Myocyte (in vitro differentiated cells): ENCODE measurements at places on chromosomes 3 and 15. TPM values are rescaled to one million over a fixed set of nuclear protein-coding genes. Genes with fewer than 3 reads are reported as not detected.

DNA sequence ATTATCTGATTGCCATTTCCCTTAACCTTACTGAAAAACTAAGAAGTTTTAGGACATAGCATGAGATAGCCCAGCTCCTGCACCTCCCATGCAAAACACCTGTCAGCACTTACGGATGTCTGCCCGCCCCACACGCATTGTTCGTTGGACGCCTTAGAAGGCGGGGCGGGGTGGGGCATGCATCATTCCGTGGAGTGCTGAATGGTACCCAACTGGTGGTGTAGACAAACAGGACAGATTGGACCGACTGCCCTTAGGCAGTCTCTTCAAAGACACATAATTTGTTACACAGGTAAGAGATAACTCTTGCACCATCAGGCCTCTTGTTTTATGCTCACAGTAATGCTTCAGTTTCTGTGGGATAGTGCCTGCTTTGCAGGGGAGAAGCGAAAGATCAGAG lies 93.8 kb downstream of the SMAD6 start:
- DNase-seq = no peak

DNA sequence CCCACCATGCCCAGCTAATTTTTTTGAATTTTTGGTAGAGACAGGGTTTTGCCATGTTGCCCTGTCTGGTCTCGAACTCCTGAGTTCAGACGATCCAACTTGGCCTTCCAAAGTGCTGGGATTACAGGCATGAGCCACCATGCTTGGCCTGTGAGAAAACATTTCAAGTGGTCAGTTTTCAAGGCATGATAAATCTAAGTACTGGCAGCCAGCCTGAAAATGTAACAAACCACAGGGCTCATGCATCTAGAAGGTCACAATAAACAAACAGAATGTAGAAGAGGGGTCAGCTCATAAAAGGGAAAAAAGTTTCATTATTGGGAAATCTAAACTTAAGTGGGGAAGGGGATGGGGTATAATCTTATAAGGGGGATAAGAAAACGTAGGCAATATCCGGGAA lies 39.9 kb downstream of the PPCDC start:
- DNase-seq = peak; percentile 60

DNA sequence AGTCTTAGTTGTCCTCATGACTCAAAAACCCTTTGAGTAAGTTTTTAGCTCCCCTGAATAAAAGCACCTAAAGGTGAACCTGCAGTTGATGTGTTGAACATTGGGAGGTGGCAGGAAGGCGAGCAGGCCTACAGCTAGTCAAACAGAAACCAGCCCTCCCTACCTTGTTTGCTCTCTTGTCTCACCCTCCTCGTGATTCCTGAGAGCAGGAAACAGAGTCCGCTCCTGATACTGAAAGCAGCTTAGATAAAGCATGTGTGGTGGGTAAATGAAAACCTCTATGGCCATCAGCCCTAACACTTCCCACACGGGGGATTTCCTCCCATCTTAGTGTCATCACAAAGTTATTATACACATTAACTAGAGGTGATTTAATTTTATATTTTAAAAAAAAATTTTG lies 21.8 kb upstream of the CLDN18 start:
- DNase-seq = no peak

DNA sequence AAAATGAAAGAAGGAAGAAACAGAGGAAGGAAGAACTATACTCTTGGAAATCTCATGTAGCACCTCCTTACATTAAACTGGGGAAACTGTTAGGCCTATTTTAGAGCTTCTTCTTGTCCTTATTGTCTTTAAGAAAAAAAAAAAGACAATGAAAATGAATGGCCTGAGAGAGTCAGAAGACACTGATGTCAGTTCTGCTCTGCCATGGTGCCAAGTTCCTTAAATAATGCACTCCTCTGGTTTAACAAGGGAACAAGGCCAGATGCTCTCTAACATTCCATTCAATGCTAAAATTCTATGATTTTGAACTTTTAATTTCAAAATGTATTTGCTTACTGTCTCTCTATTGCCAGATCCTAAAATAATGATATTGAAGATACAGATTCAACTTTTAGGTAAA lies 4.4 kb upstream of the MBNL1 start:
- no peak for DNase-seq

DNA sequence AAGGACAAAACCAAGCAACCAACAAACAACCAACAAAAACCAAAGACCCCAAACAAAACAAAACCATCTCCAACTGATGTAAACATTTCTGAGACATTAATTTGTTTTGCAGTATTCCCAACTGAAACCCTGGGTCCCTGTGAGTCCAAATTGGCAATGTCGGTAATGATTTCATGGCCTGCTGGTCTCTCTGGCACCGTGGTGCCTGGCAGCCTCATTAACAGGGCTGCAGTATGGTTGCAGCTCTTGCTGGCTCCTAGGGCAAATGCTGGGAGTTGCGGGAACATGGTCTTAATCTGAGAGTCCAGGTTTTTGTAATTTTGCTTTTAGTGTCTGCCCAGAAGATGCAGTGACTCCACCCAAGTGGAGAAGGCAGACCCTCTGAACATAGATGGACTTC lies 128.3 kb downstream of the SV2B start:
- DNase-seq = no peak

GRCh38 chr3:107514453-107514852 lies 8.3 kb upstream of the BBX start:
- DNase-seq = no peak

- no peak for DNase-seq
These were observed 44.3 kb upstream of the CNTN6 start for GRCh38 chr3:1048558-1048957.

DNA sequence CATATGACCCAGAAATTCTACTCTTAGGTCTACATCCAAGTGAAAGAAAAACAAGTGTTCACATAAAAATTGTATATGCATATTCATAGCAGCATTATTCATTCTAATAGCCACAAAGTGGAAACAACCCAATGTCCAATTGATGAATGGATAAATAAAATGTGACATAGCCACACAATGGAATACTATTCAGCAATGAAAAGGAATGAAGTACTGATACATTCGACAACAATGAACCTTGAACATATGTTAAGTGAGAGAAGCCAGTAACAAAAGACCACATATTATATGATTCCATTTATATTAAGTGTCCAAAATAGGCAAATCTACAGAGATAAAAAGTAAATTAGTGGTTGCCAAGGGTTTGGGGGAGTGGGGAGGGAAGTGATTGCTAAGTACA lies 70.2 kb upstream of the ACTC1 start:
- DNase-seq = no peak

GRCh38 chr3:170585937-170586310 lies at the start of gene SLC7A14:
TSS of gene SLC7A14 (minus strand) at chr3:170586075. CDS start at chr3:170526936, 59,139 bp downstream.
- peak; percentile 11 for DNase-seq

DNA sequence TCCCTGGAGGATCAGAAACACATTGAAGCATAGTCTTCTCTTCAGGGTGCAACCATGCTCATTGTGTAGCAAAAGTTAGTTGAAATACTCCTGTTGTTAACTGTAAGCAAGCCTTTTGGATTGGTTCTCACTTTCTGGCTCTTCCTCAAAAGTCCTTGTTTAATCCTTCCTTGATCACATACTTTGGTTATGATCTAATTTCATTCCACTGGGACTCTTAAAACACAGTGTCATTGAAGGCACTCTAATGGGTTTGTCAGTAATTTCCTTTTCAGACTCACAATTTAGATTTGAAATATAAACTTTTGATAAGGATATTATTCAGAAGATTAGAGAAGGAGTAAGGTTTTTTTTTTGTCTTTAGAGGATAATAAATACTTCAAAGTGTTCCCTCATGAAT lies 451.7 kb upstream of the SGO1 start:
- peak; percentile 5 for DNase-seq

DNA sequence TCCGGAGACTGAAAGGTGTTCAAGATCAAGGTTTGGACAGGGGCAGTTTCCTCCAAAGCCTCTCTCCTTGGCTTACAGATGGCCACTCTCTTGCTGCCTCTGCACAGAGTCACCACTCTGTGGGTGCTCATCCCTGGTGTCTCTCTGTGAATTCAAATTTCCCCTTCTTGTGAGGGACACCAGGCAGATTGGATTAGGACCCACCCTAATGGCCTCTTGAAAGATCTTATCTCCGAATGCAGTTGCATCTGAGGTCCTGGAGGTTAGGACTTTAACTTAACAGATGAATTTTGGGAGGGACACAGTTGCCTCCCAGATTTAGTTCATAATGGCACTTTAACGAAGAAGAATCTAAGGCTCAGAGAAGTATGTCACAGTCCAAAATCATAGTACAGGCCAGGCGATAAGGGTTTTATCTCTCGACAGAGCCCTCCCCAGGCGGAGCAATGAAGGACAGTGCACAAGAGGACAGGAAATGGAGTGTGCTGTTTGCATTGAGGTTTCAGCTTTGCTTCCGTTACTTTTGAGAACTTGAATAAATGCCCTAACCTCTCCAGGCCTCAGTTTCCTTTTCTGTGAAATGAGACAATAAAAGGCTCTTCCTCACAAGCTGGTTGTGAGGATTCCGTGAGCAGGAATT lies 38.9 kb upstream of the KIF23 start:
- DNase-seq = no peak

DNA sequence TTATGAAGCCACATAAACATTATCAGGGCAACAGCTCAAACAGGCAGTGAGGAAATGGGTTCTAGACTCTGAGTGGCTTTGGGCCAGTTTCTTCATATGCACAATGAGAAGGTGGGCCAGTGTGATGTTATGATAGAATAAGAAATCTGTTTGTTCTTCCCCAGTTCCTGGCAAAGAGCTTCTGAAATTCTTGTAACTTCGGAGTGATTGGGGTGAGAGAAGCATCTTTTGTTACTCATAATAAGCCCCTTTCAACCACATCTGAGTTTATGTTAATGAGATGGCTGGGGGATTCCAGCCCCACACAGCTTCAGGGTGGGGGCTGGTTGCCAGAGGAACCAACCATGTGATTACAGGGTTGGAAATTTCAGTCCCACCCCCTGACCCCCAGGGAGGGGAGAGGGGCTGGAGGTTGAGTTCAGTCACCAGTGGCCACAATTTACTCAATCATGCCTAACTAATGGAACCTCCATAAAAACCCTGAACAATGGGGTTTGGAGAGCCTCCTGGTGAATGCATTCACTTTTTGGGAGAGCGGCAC lies 57.0 kb upstream of the FRMD4B start:
- DNase-seq = no peak

DNA sequence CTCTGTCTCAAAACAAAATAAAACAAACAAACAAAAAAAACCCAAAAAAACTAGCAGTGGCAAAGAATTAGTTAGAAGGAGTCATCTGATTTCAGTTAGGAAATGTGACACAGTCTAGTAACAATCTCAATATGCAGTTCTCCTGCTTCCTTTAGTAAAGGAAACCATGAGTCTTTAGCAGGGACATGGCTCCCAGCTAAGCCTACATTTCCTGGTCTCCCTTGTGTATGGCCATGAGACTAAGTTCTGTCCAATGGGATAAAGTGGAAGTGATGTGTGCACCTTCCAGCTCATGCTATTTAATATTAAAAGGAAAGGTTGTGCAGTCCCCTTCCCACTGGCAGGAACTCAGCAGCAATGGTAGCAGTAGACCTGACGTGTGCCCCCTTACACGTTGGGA lies 74.6 kb downstream of the GREM1 start:
- DNase-seq = no peak

- DNase-seq = no peak
These were observed 11.3 kb upstream of the OXSR1 start for GRCh38 chr3:38154033-38154494.

DNA sequence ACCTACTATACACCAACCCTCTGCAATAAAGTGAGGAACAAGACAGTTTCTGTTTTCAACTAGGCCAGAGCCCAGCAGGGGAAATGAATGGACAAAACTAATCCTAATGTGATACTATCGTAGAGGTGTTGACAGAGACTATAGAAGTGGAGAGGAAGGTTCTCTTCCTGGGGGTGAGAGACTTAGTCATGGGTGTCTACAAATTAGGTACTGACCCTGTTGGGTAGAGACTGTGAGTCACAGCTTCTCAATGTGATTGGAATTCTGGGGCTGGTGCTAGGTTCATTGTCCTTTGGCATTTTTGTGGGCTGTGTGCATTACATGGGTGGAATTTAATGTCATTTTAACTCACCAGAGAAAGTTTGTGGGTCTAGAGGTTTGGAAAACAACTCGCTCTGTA lies 79.3 kb downstream of the ADAMTSL3 start:
- peak; percentile 74 for DNase-seq

GRCh38 chr3:8988791-8989558 lies 25.7 kb upstream of the RAD18 start:
- DNase-seq = peak; percentile 49

GRCh38 chr3:75059120-75059519 lies 444.7 kb upstream of the CNTN3 start:
- no peak for DNase-seq

DNA sequence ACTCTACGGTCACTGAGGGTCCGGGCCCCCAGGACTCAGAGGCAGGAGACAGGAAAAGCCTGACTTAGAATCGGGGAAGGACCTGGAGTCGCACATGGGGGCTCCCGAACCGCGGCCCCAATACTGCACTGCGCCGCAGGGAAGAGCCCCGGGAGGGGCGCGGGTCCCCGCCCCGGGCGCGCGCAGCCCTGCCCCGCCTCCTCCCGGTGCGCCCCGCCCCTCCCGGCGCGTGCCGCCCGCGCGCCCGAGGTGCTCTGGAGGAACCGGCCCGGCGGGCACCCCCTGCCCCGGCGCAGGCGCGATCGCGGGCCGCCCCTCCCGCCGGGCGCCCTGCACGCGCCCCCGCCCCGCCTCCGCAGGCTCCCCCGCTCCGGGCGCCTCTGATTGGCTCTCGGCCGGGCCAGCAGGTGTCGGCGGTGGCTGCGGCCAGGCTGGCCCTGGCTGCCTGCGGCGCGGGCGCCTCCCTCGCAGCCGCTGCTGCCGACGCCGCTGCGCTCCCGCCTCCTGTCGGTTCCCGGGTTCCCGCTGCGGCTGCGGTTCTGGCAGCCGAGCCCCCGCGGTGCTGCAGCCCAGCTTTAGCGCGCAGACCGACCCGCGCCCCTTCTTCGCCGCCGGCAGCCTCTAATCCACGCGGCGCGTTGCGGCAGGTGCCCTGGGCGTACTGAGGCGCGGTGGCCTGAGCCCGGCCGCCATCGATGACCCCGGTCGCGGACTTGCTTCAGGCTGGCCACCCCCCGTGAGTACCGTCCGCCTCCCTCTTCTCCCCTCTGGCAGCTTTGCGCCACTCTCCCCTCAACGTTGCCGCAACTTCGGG lies at the start of gene MYRIP:
TSS of gene MYRIP (plus strand) at position 429 of the 814 bp plus-strand sequence. CDS start 91,208 bp downstream, outside the sequence.
- DNase-seq = peak; percentile 63

- DNase-seq = no peak
These were observed 16.3 kb upstream of the BBX start for GRCh38 chr3:107506458-107506857.

DNA sequence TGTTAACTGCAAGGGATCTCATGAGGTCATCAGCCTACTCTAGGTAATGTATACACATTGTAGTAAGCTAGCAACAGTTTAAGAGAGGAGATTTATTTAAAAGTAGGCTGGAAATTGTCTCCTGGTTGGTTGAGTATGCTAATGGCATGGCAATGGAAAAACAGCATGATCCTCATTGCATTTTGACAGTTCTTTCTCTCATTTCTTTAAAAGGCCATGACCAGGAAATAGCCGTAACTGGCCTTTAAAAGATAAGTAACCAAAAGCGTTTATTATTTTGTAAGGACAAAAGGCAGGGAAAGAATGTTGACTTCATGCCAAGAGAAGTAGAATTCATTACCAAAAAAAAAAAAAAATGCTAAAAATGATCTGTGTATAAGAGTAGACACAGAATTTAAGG lies 310.3 kb downstream of the FGF12 start:
- DNase-seq = no peak

The NOX5 gene
- 1.1 and 1.3 TPM in 2 replicates for total RNA-seq

The POMGNT2 gene
- total RNA-seq = 23.1 and 32.0 TPM in 2 replicates

The CORO2B gene
- 1.7 and 3.2 TPM in 2 replicates for total RNA-seq

The SLC9C1 gene
- not detected in 2 replicates for total RNA-seq

The GP5 gene
- 0.31 TPM in 1 of 2 replicates, not detected in the other for total RNA-seq

The ACP3 gene
- total RNA-seq = 0.32 and 0.57 TPM in 2 replicates

The ISLR gene
- total RNA-seq = 0.31 and 2.2 TPM in 2 replicates

The CCDC39 gene
- 0.05 TPM in 1 of 2 replicates, not detected in the other for total RNA-seq
